Activated naive CD8-positive, alpha-beta T cell treated with anti-CD3 and anti-CD28 coated beads, Interleukin-2, amount 10 ng/mL, durations not matched to agents 7 days and 5 days (primary cell): ENCODE measurements at places on chromosomes 5 and 9.

- no peak for DNase-seq
Measured at GRCh38 chr5:8079056-8079455, 210.1 kb downstream of the MTRR start.

- no peak for DNase-seq
Measured at GRCh38 chr9:94714494-94714893, 12.0 kb upstream of the AOPEP start.

DNA sequence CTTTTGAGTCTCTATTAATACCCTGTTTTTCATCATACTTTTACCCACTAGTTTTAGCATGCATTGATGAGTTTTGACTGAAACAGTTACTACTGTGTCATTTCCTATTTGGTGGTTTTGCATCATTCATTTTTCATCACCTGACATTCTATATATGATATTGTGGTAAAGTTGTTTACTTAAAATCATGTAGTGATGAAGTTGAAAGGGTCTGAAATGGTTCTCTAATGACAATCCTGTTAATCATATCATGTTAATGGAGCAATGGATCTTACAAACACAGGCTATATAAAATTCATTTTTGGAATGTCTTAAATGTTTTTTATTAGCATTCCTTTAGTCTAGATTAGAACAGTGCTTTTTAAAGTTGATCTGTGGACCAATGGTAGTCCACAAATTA is 84.1 kb downstream of the ERBIN start:
- no peak for DNase-seq

DNA sequence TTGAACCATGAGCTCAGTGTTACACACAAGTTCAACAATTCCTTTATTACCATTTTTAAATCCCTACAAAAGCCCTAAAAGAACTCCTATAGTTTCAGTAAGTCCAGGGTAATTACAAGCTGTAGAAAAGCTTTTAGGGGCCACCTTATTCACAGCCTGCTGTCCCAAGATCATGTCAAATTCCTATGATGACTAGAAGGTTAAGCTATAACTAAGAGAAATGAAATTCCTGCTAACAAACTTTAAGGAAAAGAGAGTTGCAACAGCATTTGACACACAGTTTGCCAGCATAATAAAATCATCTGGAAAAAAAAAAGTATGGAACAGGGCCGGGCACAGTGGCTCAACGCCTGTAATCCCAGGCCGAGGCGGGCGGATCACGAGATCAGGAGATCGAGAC is 31.5 kb downstream of the TMEM245 start:
- DNase-seq: no peak

- DNase-seq: peak; percentile 69
Measured at GRCh38 chr9:94860678-94861588, 134.4 kb downstream of the AOPEP start.
